ENCODE measurements at places on chromosomes 12 and 14.

DNA sequence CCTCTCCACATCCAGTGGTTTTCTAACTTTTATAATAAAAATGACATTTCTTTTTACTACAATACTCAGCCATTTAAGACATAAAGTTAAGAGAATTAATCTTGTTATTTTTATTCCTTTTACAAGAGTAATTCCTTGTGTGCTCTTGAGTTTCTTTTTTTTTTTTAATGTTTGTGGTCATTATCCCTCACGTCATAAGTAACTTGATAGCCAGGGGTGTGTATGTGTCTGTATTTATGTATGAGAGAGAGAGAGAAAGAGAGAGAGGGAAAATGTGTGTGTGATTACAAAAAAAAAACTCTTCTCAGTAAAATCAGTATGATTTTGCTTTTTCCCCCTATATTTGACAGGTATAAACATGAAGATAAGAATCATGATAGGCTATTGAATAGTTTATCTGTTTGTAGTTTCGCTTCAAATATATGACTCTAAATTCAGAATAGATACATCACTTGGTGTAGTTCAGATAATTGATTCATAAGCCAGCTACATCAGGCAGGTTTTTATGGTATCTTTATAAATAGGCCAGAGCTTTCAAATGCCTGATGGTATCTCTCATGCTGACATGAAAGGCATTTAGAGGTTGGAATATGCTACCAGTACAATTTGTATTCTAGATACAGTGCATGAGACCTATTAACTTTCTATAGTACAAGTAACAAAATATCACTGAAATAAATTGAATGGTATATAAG, 34.9 kb downstream of the RERGL start:
- H3K36me3 ChIP-seq: no peaks in the 10 kb centered on the region
- H3K27me3 ChIP-seq: no peaks in the 10 kb centered on the region
- no peak for DNase-seq
- no peak overlapping the region for H3K4me3 ChIP-seq

DNA sequence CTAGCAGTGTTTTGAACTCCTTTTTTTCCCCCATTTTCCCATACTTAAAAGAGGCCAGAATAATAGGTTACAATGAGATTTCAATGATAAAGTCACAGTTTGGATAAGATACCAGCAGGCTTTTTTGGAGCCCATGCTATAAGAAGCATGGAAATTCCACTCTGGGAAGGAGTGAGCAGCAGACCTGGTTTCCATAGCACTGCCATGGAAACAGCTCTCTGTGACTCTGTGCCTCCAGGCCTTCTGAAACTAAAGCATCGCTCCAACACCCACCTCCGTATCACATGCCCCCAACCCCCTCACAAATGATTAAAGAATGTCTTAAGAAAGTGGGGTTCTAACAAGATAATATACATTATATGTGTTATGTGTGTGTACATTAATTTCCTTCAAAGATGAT, 165.0 kb downstream of the GRIN2B start:
- H3K27me3 ChIP-seq: no peaks in the 10 kb centered on the region
- no peak overlapping the region for H3K4me3 ChIP-seq

DNA sequence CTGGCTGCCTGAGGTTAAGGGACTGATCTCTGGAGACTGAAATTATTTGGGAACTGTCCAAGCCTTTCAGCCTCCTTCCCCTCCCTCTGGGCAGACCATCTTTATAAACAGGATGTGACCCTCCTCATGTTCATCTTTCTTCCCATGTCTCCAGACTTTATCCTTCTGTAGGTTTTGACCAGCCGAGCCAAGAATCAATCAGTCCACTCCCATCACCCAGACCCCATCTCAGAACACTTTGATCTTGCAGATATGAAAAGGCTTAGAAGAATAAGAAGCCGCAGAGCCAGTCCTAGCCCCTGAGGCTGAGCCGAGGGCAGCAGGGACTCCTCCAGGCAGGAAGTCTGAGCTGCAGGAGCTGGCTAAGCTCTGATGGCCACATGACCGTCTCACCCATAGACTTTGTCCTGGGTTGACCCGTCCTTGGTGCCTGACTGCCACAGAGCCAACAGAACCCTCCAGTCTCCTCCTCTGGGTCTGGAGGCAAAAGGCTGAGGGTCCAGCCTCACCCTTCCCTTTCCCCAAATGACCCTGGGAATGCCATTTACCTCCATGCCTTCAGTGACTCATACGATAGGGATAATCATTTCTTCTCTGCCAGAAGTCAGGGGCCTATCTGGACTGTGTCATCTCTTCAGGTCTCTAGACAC, 1.6 kb downstream of the KRT71 start:
- DNase-seq: no peak
- H3K4me1 ChIP-seq: no peaks in the 10 kb centered on the region
- H3K36me3 ChIP-seq: no peaks in the 10 kb centered on the region
- H3K27me3 ChIP-seq: no peaks in the 10 kb centered on the region
- no peak overlapping the region for H3K27ac ChIP-seq

- no peaks in the 10 kb centered on the region for H3K27me3 ChIP-seq
- no peak for DNase-seq
- H3K36me3 ChIP-seq: no peaks in the 10 kb centered on the region
- no peak overlapping the region for H3K4me3 ChIP-seq
Measured at GRCh38 chr14:54088271-54088670, 131.6 kb upstream of the BMP4 start.

- no peak overlapping the region for H3K4me3 ChIP-seq
- no peaks in the 10 kb centered on the region for H3K27me3 ChIP-seq
- no peaks in the 10 kb centered on the region for H3K36me3 ChIP-seq
- DNase-seq: peak; percentile 36
- H3K4me1 ChIP-seq: no peaks in the 10 kb centered on the region
- H3K27ac ChIP-seq: no peak overlapping the region
Measured at GRCh38 chr12:3931206-3931605, 58.0 kb upstream of the PARP11 start.

DNA sequence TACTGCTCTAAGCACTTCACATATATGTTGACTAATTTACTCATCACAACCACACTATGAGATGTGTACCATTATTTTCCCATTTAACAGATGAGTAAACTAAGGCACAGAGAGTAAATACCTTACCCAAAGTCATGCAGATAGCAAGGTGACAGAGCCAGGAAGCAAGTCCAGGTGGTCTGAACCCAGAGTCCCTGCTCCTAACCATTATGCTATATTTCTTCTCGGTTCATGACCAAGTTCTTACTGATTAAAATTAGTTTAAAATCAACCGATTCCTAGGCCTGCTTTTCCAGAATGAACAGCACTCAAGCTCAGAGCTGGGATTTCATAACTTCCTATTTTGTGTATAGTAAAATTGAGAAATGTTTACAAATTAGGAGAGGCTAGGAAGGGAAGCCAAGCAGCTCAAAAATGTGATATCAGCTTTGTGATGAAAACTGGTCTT, 85.5 kb upstream of the EGLN3 start:
- H3K4me1 ChIP-seq: no peaks in the 10 kb centered on the region
- no peak for DNase-seq
- H3K27me3 ChIP-seq: no peaks in the 10 kb centered on the region

DNA sequence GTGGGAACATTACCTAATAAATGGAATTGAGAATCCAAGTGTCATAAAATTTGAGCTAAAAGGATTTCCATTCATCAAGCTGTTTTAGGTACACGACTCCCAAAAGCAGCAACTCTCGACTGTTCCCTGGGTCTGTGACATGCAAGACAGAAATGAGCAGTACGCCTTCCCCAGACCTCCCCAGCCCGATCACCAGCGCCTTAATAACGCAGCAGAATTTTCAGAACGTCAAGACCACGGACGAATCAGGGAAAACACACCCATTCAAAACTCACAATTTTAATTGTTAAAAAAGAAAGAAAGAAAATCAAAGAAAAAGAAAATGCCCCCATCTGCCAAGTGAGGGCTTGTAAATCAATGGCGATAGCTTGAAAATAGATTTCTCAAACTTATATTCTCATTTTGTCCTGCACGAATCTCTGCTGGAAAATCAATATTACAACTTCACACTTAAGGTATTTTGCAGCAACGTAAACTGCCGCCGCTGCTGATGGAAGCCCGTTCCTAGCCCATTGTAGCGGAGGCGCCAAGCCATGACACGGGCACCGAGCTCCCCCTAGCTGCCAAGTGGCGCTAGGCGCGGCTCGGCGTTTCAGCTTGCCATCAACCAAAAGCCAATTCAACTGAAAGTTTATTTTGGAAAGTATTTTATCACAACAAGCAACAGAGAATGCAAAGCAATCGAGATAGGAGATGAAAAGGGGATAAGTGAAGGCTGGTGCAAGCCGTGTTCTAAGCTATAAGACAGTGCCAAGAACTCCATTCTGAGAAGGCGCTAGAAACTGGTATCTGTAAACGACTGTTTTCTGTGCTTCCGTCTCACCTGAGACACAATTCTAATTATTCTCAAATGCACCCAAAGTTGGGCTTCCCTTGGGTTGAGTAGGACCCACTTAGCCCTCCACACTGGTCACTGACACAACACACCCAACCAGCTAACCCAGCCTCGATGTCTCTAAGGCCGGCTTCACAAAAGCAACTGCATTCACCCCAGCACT, 5.5 kb downstream of the BCL11B start:
- H3K4me3 ChIP-seq: peak overlapping the region; percentile 90
- no peaks in the 10 kb centered on the region for H3K27me3 ChIP-seq
- peak; percentile 89 for DNase-seq
- no peaks in the 10 kb centered on the region for H3K36me3 ChIP-seq
- H3K4me1 ChIP-seq: peaks cover 16% of the 10 kb centered on the region

GRCh38 chr12:76274420-76275083, 73.7 kb downstream of the BBS10 start:
- H3K27ac ChIP-seq: no peak overlapping the region
- H3K36me3 ChIP-seq: no peaks in the 10 kb centered on the region
- H3K4me1 ChIP-seq: no peaks in the 10 kb centered on the region
- no peak for DNase-seq

GRCh38 chr14:33790996-33791395, 159.9 kb downstream of the EGLN3 start:
- DNase-seq: no peak
- H3K4me1 ChIP-seq: no peaks in the 10 kb centered on the region
- no peak overlapping the region for H3K27ac ChIP-seq
- no peaks in the 10 kb centered on the region for H3K36me3 ChIP-seq

DNA sequence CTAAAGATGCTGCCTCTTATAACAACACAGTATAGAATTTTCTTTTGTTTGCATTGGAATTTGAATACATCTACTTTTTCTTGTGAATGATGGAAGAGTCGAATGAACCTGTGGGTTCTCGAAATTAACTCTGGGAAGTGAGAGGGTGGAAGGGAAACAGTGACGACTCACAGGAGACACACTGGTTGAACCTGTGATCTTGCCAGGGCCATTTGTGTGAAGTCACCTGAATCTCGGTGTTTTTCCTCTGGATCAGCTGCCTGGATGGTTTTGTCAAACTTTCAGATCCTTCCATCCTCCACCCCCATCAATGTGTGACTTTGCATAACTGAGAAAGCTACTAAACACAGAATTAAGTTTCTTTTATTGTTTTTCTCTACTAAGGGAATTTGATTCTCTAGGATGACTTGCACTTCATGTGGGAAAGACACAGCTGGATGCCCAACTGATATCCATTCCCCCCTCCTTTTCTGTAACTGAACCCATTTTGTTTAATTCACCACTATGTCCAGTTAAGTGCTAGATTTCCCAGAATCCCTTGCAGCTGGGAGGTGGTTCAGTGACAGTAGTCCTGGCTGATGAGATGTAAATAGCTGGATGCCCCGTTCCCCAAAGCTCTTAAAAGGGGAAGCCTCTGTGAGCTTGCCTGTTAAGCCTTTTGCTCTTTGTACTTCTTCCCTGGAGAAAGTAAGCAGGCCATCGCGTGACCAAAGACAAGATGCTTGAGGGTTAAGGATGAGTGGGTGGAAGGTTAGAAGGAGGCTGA, 6.3 kb downstream of the PPFIBP1 start:
- H3K4me1 ChIP-seq: peaks cover 16% of the 10 kb centered on the region
- H3K27me3 ChIP-seq: no peaks in the 10 kb centered on the region
- no peak for DNase-seq
- H3K4me3 ChIP-seq: no peak overlapping the region
- H3K27ac ChIP-seq: no peak overlapping the region
- no peaks in the 10 kb centered on the region for H3K36me3 ChIP-seq

DNA sequence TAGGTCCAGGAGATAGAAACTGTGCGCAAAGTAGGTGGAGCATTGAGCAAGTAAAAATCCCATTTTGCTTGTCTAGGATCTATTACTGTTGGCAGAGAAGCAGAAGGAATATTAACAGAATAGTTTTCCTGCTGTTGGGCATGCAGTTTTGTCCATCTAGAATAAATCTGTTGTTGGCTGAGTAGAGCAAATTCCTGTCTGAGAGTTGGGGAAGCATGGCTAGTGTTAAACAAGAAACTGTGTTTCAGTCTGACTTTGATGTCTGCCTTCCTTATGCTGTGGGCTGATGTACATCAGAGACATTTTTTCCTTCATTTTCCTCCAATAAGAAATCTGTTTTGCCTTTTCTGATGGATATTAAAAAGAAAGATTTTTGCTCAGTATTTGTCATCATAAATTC, 98.2 kb downstream of the RAD52 start:
- H3K36me3 ChIP-seq: no peaks in the 10 kb centered on the region
- no peak overlapping the region for H3K4me3 ChIP-seq
- no peaks in the 10 kb centered on the region for H3K27me3 ChIP-seq
- no peak for DNase-seq
- no peaks in the 10 kb centered on the region for H3K4me1 ChIP-seq

DNA sequence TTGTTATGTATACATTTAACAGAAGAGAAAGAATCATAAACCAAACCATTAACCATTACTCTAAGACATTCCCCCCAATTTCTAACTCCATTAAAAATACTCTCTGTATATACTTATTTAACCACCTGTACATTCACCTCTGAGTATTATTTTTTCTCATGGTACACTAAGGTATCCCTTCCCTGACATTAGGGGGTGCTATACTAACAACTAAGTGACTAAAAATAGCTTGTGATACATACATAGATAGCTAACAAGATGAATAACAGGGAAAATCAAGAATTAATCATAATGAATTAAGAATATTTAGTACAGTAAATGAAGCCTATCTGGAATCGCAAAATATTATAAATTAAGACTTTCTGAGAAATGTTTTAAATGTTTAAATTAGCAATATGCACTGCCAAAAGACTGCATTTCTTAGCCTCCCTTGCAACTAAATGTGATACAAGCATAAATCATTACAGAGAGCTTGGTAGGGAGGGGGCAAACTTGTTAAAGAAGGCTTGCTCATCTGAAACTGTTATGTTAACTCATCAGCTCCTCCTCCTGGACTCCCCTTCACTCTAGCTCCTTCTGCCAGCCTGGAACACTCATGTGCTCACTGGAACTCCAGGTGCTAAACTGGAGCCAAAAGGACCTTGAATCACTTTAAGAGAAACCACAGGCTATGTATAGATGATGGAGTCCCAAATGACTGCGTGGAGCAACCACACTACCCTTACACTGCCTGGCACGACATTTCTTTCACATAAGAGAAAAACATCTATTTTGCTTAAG, 14.9 kb downstream of the C2CD5 start:
- no peak overlapping the region for H3K27ac ChIP-seq
- H3K36me3 ChIP-seq: peaks cover 4% of the 10 kb centered on the region
- H3K4me1 ChIP-seq: no peaks in the 10 kb centered on the region
- H3K4me3 ChIP-seq: no peak overlapping the region

Measured in naive thymus-derived CD4-positive, alpha-beta T cell (primary cell).